ENCODE measurements at places on chromosomes 12 and 14.

- DNase-seq, result no peak
These were observed 3.2 kb downstream of the TDRD9 start for GRCh38 chr14:103931422-103931821.

DNA sequence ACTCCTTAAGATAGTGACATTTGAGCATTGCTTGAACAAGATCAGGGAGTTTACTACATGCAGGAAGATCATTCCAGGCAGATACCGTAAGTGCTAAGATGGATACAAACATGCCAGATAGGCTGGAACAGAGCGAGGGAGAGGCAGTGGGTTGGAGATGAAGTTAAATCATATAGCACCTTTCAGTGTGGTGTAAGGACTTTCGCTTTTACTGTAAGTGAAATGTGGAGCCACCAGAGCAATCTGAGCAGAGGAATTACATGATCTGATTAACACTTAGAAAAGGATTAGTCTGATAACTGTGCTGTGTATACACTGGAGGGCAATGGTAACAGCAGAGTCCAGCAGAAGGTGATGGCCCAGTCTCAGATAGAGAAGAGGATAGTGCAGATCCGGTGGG is 163.0 kb upstream of the SSTR1 start:
- no peak for DNase-seq

- DNase-seq, result no peak
These were observed 14.9 kb downstream of the RAB35 start for GRCh38 chr12:120101617-120102016.

DNA sequence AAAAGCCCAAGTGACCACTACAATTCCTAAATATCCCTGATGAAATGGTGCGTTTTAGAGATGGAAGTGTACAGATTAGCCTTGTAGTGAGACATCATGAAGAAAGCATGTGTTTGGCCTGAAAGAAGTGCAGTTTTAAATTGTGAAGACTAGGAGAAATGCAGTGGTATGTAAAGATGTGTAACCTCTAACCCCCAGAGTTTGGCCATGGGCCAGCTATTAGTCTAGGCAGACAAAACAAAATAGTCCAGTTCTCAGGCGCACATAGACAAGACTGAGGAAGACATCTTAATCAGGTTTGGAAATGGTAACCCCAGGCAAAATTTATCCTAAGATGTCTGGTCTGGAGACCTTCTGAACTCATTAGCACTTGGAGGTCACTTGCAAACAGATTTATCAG is 23.4 kb downstream of the WBP11 start:
- peak; percentile 5 for DNase-seq

DNA sequence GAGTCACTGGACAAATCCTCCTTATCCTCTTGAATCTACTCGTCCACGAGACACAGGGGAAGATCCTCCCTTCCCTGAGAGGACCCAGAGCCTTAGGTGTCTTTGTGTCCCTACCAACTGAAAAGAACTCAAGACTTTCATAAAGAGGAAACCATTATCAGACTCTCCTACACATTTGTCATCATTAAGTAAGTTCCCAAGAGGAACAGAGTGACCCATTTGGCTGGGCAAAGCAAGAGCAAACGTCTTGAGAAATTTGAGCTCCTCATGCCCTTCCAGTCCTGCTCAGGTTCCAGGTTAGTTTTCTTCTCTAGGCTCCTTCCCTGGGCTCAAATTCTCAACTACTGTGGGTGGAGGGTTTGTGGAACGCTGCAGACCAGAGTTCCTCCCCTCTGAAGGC is 5.7 kb downstream of the MLF2 start:
- DNase-seq, result no peak

DNA sequence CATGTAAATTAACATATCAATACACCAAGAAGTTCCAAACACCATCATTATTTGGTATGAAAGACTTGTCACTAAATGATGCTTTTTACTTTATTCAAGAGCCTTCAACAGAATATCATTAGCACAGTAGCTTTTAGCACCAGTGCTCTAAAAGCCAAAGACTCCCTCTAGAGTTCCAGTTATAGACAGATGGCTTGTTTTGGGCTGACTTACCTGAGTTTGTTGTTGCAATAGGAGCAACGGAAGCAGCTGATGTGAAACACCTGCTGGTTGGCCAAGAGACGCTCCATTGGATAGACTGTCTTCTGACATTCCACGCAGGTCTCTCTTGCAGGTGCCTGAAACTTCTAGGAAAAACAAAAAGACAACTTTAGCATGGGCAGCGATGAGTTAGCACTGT is 14.5 kb upstream of the CERS5 start:
- DNase-seq, result no peak

DNA sequence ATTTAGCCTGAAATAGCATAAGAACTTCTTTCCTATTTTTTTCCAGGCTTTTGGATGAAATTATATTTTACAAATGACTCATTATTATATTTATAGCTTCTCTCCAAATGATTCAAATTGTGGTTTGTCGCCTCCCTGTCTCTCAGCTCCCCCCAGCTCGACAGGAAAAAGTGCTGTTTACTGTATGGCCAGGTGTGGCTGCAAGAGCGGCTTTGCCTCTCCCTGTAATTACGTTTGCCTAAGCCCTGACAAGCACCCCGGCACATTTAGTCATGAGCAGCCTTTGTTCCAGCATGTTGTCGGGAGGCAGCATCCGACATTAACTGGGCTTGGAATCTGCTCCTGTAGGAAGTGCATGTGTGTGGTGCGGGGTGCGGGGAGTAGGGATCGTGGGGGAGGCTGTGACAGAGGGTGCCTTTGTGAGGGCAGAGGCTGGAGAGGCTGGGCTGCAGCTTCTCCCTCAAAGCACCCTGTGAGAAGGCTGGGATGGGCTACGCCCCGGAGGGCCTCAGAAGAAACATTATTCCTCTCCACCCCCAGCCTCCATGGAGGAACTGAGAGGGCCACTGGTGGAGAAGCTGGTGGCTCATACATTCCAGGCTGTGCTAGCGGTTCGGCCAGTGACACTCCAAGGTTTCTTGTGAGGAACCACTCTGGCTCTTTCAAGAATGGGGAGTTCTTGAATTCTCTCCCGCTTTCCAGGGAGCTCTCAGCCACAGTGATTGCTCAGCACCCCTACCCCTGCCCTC is 42.1 kb upstream of the CTDSP2 start:
- DNase-seq, result peak; percentile 83

DNA sequence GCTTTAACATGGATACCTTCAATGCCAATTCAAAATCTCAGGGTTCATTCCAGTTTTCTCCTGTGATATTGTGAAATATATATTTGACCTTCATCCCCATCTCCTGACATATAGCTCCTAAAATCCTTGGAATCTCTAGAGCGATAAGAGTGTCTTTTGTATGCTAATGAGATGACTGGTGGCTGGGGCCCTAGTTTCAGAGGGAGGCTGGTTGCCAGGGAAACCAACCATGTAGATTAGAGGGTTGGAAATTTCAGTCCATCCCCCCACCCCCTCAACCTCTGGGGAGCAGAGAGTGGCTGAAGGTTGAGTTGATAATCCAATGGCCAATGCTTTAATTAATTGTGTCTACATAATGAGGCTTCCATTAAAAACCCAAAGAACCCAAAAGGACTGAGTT is 59.4 kb downstream of the SDR9C7 start:
- no peak for DNase-seq

GRCh38 chr14:71737760-71738159 is 194.5 kb upstream of the RGS6 start:
- no peak for DNase-seq

DNA sequence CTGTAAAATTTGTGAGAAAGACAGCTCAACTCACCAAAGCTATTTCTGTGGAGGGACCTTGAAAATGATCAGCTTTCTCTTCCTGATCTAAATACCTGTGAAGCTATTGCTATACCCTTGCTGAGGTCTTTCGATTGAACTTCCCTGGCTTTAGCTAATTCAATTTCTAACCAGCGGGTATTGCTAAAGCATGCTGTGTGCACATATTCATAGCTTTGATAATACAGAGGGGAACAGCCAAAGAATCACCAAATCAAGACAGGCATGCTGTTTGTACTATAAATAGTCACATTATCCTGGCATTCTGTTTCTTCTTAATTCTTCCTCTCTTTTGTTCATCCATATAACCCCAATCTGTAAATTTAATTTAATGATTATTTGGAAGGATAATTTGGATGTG is 233.0 kb downstream of the LRFN5 start:
- no peak for DNase-seq

DNA sequence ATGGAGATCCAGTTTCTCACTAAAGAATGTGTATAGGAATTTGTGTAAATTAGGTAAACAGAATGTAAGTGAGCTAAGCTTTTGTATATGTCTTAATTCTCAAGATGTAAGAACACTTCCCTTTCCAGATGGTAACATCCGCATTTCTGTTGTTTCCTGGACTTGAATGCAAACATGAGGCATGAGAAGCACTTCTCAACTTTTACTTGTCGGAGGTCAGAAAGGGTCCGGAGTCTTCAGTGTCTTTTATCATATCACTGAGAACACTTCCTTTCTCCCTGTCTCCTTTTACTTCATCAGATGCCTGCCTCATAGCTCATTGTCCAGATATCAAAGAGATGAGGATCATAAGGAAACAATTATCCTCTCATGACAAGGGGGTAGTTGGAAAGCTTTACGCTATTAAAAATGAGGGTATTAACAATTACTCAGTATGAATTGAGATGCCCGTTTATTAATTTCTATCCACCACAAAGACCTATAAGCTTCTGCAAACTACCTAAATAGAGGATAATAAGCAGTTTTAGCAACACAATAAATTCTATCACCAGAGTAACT is 214.1 kb upstream of the FLRT2 start:
- peak; percentile 23 for DNase-seq

Data from fibroblast of skin of scalp (primary cell).